ENCODE measurements at places on chromosomes 4 and X. TPM values are rescaled to one million over a fixed set of nuclear protein-coding genes. Genes with fewer than 3 reads are reported as not detected.

DNA sequence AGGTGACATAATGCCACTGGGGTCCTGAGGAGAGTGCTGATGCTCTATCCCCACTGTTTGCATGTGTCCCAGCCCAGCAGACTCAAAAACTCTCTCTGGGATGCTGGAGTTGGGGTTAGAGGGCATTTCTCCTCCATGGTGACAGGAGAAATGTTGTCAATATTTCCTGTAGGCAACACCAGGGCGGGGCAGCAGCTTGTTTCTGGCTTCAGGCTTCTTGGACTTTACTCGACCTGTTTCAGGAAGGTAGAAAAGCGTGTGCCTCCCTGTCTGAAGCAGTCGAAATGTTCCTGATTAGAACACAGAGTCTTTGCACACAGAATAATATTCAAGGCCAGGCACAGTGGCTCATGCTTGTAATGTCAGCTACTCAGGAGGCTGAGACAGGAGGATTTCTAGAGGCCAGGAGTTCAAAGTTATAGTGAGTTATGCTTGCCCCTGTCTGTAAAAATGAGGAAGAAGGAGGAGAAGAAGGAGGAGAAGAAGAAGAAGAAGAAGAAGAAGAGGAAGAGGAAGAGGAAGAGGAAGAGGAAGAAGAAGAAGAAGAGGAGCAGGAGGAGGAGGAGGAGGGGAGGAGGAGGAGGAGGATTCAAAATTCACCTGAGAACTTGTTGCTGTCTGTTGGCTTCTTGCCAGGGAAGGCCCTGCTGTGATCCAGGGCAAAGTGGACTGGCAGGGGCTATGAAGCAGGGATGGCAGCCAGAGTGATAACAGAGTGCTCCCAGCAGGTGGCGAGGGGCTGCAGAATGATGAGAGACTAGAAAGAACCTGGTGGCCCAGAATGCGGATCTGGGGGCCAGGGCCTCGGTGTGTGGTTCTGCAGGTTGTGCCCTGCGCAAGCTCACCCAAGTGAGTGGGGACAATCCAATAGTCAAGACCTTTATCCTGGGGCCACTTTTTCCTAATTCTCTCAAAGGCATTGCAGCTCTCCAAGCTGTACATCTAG lies 82.9 kb downstream of the RTL5 start:
- no peak for DNase-seq

DNA sequence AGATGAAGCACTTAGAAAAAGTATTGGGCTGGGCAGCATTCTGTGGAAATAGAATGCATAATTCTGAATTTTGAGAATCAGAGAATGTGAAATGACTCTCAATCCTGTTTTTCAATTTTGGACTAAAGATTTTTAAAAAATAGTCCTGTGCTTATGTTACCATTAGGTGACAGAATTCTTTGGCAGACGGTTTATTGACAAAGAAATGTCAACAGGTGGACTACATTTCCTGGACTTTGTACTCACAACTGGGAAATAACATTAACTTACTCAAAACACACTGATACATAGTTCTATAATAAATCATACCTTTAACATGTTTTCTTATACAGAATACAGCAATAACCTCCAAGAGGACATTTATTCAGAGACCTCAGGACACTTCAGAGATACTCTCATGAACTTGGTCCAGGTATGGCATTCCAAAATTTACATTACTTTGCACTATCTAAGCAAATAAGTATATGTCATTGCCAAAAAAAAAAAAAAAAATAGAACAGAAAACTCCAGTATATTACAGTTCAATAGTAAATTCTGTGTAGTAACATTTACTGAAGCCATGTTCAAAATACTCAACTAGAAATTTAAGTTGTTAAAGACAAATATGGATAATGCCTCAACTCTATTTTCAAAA lies 72.7 kb downstream of the ANXA10 start:
- no peak for DNase-seq

- no peak for DNase-seq
These were observed 4.4 kb upstream of the PGM2 start for GRCh38 chr4:37821953-37822605.

DNA sequence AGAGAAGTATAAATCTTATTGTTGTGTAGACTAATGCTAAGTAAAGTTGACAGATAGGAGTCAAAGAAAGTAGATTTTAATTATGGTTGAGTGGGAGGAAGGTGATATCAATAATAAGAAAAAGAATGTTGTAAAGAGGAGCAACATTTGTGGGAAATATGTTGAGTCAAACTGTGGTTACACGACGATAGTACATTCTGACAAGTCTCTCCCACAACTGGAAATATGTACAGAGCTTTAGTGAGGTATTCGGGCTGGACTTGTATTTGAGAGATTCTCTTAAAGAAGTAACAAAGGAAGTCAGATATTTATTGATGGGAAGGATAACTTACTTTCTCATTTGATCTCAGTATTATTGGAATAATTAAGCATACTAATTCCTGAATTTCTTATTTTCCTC lies 525.3 kb upstream of the MAGEB2 start:
- DNase-seq = no peak

DNA sequence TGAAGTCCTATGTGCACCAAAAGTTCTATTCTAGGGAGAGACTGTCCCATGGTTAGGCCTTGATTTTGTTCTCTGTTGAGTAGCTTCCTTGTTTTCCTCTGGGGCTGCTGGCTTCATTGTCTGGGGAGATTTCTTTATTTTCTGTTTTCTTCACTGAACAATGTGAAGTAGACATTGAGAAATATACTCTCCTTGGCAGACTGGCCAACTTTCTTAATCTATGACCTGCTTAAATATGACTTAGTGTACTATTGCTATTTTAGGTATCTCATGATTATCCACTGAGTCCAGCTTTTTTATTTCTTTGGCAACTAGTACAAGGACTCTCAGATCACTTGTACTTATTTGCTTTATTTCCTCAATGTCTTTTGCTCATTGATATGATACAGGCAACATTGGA lies 1594.6 kb downstream of the ARAP2 start:
- DNase-seq = no peak

- DNase-seq = no peak
These were observed 6.0 kb upstream of the BCORL1 start for GRCh38 chrX:129976441-129976840.

ADRA2C gene
- total RNA-seq = 17.6 TPM
